GM10248 (cell line): ENCODE measurements at places on chromosomes 11 and 22.

DNA sequence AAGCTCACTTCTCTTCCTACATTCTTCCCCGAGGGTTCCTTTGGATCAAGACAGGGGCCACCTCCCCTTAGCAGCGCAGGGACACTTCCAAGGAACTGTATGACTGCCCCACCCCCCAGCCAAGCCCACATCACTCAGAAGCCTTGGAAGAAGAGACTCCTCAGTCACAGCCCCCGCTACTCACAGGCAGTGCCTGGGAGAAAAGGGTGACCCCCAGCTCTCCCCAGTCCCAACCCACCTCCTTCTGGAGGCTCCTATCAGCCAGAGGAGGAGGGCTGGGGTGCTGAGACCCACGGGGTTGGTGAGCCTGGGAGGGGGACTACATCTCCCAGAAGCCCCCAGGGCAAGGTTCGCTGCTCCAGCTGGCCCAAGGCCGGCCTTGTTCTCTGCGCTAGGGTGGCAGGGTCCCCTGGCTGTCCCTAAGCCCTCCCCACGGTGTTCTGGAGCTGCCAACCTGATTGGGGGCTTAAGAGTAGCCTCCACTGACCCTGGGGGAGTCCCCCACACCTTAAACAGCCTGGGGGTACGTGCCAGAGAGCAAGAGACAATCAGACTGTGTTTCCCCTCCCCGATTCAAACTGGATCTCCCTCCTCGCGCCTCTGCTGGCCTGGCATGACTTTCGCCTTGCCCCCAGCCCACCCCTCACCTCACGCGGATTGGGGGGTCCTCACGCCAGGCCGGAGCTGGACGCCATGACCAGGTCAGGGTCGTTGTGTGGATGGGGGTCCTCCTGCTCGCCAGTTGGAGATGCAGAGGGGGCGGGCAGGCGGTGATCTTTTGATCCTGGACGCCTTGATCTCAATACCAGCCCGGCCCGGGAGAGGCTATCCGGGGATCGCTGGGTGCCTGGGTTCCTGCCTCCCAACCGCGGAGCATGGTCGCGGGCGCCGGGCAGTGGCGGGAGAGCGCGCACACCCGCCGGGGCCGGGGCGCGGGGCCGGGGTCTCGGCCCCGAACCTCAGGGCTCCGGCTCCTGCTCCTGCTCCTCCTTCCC is 838 bp downstream of the BCL9L start:
- peak; percentile 76 for DNase-seq

DNA sequence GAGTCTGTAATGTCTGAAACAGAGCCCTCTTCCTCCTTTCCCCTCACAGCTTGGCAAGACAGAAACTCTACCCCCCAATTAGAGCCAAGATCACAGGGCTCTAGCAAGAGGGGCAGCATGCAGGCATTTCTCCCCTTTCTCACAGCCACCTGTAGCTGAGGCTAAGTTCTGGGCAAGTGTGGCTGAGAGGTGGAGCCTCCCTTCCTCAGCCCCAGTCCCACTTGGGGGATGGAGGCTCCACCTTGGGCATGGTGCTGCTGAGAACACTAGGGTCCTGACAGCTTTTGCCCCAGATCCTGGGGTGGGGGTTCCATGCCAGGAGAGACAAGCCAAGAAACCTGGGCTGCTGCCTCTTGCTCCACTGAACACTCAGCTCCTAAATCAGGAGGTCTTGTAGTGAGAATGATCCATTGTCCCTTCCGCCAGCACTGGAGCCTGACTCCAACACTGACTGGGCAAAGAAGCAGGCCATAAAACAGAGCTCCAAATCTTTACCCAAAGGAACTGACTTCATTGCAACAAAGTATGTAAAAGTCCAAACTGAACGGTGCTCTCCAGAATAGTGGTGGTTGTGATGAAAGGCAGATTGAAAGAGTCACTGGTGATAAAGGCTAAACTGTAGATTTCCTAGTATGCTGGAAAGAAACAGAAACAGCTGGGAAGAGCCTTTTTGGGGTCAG is 25.6 kb downstream of the NARS2 start:
- DNase-seq = no peak

DNA sequence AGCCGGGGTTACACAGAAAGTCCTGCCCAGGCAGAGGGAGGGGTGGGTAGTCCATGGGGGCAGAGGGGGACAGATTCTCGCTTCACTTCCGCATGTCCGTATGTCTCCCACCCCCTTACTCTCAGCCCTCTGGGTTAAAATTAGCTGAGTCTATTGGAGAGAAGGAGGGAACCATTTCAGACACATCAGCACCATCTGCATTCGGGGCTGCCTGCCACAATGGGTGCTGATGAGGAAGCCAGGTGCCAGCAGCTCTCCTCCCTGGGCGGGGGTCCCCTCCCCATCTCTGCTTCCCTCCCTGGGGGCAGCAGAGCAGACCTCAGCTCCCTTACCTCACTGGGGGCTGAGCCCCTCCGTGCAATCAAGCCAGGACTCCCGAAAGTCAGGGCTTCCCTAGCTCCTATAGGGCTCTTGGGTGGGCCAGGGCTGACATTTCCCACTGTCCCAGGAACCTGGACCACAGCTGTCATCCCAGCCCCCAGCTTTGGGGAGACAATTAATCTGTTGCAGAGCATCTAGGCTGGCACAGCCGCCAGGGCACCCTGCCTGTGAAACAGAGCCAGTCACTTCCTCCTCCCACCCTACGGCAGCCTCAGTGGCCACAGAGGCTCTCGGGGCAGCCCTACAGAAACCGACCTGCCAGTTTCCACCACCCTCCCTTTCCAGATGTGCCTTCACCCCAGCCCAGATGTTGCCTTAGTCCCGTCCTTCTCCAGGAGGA is 67.3 kb downstream of the PDE2A start:
- no peak for DNase-seq

DNA sequence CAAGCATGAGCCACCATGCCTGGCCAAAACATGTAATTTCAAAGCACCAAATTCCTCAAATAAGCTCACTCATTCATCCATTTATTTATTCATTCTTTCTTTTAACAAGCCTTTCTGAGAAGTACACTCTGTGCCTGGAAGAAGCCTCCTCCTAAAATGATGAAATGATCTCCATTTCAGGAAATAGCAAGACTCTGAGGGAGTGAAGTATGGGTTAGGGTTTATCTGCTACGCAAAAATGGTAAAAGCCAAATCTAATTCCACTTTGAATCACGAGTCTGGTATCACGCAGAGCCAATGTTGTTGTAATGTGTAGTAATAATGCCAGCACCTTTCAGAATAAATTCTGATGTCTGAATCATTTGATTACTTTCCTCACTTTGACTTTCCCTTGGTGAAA is 1041.8 kb downstream of the LRRC4C start:
- no peak for DNase-seq

GRCh38 chr22:38142606-38143005 is 32.1 kb upstream of the BAIAP2L2 start:
- no peak for DNase-seq

DNA sequence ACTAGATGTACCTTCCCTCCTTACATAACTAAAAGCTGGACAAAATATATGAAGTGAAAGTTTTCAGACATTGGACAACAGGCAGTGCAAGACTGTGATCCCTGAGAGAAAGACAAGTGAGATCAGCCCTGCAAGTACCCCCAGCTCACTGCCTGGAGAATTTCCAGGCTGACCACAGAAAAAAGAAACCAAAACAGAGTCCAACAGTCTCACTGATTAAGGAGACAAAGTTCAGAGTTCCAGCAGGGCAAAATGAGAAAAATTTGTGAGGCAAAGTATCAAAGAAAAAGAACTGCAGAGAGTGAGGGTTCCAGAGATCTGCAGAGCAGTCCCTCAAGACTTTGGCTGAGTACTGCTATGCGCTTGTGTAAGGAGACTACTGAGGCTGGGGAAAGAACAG is 47.3 kb upstream of the TMEM45B start:
- no peak for DNase-seq

DNA sequence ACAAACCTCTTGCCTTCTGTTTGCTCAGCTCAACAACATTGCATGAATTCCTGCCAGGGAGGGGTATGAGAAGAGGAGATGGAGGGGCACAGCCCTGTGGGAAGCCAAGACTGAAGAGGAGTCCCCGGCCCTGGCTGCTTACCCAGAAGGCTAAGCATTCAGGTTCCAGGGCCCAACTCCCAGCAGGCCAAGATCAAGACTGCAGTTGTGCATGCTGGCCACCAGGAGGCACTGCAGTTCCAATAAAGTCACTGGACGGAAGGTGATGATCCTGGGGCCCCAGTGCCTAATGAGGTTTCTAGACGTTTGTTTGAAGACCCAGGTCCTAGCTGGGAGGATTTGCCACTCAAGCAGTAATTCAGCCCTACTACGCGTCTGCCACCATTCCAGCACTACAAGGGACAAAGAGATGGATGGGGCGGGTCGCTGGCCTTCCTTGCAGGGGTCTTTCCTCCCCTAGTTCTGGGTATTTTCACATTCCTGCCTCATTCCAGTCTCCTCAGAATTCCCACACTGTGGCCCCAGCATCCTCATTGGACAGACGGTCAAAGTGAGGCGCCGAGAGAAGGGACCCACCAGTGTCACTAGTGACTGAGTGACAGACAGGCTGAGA is 23.6 kb downstream of the ALX4 start:
- DNase-seq = peak; percentile 86

DNA sequence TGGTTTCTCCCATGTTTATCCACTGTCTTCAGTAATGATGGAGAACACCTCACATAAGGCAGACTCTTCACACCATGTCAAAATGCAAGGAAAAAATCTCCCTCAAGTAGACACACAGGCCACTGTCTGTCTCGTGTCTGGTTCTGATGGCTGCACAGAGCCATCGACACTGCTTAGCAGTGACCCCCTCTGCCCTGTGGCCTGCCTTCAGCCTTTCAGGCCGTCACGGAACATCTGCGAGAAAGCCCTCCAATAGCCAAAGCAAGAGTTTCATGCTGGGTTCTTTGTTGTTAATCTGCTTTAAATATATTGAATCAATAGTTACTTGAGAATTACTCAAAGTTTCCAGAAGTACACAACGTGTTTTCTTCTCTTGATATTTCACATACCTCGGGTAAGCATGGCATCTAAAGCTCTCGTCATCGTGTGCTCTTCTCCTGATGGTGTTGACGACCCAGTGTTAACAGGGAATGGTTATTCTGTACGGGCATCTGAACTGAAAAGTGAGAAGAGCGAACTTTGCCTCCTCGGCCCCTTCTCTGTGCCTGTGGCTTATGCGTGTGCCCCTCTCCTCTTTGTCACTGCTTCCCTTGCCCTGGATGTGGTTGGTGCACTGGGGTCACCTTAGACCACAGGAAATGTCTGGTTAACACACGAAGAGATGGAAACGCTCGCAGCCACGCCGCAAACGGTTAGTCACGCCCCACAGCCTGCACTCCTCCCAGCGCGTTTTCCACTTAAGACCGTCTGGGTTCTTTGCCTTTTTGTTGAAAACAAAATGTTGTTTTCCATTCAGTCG is 33.4 kb upstream of the CTTN start:
- no peak for DNase-seq

- DNase-seq = peak; percentile 20
Observed at GRCh38 chr11:110022548-110022947, 70.6 kb upstream of the ZC3H12C start.

DNA sequence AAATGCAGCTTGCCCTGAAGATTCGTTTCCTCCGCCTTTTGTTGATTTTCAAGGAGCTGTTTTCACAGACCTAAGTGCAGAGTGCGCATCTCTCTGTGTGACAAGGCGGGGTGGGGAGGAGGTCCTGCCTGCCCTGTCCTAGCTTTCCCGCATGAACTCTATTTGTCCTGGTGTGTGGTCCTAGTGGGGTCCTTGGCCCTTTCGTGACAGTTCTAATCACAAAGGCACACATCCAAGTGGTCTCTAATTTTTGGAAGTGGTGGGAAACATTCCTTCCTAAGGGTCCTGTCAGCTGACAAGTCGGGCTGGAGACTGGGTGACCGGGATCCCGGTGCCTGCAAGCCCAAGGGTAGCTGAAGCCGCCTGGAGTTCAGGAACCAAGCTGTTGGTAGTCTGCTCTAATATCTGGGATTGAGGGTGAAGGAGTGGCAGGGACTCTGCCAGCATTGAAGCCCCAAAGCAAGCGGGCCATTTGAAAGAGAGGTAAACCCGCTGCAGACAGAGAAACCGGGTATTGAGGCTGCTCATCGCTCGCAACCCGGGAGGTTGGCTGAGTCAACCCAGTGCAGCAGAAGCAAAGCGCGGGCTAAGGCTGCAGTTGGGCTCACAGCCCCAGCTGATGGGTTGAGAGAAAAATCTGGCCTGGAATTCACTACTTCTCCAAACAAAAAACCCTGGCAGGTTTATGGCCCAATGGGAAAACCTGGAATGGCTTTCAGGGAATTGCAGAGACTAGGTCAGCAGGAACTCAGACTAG is 28.1 kb upstream of the FBXO3 start:
- no peak for DNase-seq

GRCh38 chr22:37278261-37278660 is 4.0 kb upstream of the CYTH4 start:
- DNase-seq = no peak

GRCh38 chr22:48224332-48224731 is 1461.9 kb downstream of the TBC1D22A start:
- DNase-seq = no peak

GRCh38 chr22:17120711-17121232 is 388 bp downstream of the TMEM121B start:
- no peak for DNase-seq

DNA sequence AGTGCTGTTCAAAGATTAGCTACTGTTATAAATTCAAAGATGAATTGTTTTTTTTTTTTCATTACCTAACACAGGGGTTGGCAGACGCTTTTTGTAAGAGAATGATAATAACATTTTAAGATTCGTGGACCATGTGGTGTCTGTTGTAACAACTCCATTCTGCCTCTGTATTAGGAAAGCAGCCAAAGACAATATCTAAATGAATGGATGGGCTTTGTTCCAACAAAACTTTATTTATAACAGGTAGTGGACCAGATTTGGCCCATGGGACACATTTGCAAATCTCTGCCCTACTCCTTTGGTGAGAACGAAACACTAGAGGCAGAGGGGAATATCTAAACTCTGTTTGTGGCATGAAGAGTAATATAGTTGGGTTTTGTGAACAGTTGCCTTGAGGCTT is 83.6 kb upstream of the BLID start:
- DNase-seq = no peak

DNA sequence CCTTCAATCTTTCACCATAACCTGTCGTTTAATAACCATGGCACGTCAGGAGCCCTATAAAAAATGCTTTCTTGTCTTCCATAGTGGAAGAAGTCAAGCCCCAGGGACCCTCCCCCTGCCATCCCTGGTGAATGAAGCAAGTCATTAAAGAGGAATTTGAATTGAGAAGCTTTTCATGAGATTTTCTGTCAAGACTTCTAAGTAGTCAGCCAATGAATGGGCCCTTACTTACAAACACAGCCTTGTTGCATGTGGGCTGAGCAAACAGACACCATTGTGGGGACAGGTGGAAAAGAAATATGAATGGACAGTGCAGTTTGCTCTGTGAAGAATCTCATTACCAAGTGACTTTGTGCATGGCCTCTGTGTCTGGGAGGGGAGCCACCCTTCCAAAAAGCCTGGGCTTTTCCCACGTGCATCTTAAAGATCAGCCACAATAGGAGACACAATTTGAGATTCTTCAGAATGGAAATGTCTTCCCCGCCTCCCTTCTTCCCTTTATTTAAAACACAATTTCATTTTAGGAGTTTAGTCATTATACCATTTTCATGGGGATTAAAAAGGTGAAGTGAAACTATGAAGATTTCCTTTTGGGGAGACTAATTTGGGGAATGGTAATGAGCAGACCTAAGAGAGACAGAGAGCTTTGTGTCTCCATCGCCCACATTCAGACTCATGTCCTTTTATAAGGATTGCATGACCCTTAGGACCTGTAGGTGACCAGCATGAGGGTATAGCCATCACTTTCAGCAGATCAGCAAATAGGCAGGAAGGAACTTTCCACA is 152.0 kb downstream of the LRRC4C start:
- no peak for DNase-seq
